Left kidney (tissue), 8 donors: ENCODE measurements at places on chromosomes 5 and 9.

DNA sequence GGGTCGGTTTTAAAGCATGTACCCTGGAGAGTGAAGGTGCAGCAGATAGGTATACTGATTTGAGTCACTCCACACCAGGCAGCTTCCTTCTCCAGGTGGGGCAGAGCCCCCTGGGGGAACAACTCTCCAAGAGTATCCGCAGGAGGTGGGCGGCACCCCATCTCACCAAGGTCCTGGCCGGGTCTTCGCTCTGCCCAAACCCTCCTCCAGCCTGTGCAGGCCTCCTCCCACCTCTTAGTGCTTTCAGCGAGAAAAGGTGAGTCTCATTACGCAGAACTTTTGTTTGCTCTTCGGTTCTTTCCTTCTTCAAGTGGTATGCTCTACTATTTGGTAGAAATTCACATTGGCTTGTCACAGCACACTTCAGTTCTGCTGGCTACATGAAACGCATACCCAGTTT, 13.7 kb downstream of the SPACA9 start:
- no peak for DNase-seq

DNA sequence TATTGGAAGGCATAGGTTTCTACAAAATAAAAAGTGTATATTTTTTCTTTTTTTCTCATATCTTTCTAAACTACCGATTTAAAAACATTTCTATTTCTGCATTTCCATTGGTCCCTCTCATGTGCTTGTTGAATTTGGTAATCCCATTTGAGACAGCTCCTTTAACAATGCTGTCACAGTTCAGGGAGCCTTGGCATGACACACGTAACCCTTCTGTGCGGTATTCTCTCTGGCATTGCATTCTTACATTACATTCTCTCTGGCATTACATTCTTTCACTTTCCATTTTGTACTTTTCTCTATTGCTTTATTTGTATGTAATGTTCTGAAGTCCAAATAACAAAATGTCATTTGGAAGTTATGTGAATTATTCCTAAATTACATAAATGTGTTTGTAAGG, 150.7 kb upstream of the RASGRF2 start:
- no peak for DNase-seq

DNA sequence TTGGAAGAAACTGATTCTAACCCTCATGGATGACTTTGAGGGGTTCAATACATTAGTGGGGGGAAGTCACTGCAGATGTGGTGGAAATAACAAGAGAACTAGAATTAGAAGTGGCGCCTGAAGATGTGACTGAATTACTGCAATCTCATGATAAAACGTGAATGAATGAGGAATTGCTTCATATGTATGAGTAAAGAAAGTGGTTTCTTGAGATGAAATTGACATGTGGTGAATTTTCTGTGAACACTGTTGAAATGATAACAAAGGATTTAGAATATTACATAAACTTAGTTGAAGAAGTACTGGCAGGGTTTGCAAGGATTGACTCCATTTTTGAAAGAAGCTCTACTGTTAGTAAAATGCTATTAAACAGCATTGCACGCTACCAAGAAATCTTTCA, 113.0 kb downstream of the UGCG start:
- no peak for DNase-seq

GRCh38 chr5:71996789-71997188, 110.5 kb upstream of the MAP1B start:
- DNase-seq = no peak

DNA sequence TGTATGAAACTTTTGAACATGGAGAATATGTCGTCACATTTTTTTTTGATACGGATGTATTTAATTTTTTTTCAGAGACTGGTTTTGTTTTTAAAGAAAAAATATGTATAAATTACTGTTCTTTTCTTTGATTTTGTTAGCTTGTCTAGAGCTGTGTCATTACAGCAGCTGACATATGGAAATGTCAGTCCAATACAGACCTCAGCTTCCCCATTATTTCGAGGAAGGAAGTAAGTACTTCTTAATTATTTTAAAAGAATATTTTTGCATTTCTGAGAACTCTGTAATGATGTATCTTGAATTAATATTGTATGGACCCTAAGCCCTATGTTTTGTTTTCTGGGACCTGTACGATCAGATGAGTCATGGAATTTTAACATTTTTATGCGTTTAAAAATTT, 7.6 kb downstream of the TENT2 start:
- DNase-seq = no peak

DNA sequence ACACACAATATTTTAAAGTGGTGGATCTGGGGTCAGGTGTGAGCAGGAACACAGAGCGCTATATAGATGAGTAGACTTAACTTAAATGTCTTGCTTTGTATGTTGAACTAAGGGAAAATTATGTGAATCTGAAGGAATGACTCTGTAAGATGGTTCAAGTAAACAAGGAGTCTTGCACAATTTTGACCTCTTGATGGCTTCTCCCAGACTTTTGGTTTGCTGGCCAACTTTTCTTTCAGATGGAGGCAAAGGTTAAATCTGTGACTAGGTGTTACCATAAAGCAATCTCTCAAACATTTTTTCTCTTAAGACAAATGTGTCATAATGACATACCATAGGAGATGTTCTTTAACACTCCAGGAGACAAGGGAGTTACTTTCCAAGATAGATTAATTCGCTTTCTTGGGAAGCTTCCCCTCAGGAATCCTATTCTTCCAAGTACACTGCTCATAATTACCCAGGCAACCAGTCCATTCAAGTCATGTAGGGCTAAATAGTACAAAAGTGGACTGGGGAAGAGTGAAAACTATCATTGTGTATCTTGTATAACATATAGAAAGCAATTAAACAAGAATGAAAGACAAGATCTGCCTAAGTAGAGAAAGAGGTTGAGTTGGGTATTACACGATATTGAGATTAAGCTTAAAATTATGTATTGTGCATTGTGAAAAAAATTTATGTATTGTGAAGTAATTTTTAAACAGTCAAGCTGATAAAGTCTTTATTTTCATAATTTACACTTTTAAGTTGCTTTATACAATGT, 60.3 kb upstream of the SLC27A6 start:
- no peak for DNase-seq

GRCh38 chr5:74864823-74865222, 1.4 kb downstream of the FAM169A start:
- DNase-seq = no peak

GRCh38 chr9:132597073-132597775, 14.8 kb downstream of the BARHL1 start:
- DNase-seq = no peak

GRCh38 chr5:180090098-180090768, 18.7 kb upstream of the RNF130 start:
- DNase-seq = peak; percentile 78

DNA sequence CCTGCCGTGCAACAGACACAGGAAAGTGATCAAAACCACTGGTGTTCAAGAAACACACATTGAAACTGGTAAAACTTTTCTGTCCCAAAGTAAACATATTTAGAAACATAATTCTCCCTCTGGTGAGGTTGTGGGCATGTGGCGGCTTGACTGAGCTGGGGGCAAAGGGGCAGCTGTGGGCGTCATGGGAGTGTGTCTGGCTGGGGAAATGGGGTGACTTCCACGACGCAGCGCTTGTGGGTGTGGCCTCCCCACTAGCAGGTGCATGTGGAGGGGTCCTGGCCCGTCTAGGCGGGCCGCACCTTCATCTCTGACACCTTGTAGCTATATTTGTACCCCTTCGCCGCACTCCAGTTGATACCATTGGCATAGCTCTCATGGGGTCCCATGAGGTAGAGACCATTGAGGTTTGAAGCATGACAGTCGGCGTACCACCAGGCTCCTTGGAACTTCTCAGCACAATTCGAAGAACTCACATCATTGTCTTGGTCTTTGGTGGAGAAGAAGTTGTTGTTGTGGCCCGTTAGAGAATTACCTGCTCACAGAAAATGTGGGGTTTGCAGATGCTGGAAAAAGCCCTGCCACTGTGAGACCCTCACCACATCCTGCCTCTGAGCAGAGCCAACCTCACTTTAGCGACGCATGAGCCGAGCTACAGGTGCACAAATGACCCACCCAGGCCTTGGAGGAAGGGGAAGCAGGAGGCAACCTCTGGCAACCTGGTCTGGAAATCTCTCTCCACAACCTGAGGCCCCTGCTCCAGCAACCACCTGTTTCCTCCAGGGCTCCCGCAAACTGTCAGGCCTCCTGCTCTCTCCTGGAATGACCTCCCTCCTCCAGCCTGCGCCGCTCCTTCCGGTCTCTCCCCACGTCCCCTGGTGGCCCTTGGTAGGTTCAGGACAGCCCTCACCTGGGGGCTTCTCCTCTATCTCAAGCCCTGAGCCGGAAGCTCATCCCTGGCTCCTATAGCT, 7.9 kb downstream of the FCN1 start:
- DNase-seq = no peak

DNA sequence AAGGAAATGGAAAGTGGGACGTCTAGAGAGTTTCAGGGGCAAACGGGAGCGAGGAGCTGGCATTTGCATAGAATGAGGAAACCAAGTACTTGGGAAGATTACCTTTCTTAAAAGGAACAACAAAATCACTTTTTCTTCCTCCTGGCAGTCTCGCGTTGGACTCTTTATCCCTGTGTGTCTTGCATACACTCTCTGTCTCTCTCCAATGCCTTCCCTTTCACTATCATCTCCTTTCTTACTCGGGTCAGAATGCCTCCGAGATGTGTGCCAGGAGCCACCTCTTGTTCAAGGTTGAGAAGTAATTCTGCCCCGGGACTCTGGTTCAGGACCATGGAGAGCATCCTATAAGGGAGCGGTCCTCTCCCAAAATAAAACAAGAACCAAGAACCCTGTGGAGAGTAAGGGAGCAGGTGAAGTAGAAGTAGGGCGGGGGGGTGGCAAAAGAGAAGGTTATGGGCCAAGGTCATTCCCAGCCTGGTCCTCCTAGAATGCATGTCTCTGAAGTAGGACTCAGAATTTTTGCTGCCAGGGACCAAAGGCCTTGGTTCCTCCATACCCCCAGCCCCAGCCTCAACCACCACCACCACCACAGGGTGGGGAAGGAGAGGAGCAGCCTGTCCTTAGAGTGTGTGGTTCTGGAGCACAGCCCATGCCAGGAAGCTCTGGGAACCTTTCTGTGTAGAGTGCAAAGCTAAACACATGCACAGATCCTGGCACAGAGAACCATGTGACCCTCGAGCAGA, 72.1 kb upstream of the ARAP3 start:
- DNase-seq = peak; percentile 72

DNA sequence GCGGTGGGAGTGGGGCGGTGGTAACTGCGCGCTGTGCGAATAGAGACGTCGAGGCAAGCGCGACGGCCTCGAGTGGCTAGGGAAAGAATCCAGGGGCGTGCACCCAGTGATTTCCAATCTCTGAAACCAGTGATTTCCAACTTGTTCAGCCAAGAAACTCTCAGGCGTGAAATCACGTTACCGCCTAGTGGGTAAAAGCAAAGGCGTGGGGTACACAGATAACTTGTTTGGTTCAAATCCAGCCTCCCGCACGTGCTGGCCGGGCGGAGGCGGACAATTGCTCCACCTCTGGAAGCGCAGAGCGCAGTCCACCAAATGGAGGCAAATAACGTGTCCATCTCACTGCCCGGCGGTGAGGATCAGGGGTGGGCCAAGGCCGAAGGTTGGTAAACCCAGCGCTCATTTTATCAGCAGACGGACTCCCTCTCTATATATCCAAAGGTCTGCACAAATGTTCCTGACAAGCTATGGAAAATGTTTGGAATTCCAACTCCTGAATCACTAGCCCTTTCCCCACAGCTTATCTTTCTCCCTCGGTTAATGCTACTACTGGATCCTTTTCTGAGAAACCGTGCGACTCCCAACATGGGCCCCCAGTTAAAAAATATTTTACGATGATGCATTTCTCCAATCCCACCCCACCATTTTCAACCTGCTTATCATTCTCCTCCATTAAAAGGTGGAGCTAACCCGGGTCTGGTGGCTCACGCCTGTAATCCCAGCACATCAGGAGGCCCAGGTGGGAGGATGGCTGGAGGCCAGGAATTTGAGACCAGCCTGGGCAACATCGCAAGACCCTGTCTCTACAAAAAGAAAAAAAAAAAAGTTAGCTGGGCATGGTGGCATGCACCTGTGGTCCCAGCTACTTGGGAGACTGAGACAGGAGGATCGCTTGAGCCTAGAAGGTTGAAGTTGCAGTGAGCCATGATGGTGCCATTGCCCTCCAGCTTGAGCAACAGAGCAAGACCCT, 950 bp upstream of the FNBP1 start:
- DNase-seq = peak; percentile 39

DNA sequence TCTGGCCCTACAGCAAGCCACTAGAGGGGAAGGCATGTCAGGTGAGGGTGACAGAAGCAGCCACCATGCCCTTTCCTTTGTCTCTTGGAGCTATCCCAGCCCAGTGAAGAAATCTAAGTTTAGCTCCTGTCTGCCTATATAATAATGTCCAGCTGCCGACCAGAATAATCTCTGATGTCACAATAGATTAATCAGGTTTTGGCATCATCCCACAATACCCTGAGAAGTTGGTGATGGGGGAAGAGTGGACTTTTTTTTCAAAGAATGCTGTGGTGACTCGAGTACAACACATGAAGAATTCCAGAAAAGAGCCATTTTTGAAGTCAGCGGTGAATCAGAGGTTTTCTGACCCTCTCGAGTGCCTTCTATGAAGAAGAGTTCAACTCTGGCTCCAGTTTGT, 1.7 kb upstream of the TSLP start:
- no peak for DNase-seq

DNA sequence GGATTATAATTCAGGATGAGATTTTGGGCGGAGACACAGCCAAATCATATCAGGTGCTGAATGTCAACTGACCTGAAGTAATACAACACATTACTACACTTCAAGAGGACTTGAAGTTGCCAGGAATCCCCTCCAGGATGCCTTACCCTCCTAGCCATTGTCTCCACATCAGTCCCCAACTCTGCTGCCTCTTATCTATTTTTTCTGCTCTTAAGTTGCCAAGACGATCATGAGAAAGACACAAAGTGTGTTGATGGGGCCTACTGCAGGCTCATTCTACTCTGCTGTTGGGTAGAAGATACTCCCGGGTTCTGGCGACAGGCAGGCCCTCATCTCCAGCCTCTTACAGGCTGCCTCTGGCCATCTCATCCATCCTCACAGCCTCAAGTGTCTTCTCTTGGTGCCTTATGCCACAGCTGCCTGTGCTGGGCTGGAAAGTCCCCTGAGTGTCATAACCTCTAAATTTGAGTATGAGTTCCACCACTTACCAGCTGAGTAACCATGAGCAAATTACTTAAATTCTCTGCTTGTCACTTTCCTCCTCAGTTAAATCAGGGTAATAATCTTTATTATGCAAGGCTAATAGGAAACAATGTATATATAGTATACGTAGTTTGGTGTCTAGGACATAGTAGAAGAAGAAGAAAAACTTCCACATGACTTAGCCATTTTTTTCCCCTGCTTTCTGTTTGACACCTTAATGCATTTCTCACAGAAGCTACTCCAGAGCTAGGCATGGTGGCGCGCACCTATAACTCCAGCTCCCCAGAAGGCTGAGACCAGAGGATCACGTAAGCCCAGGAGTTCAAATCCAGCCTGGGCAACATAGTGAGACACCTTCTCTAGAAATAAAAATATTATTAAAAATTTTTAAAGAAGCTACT, 73.0 kb upstream of the SNX2 start:
- no peak for DNase-seq

- no peak for DNase-seq
Observed at GRCh38 chr9:124202447-124202971, 55.2 kb upstream of the NEK6 start.

DNA sequence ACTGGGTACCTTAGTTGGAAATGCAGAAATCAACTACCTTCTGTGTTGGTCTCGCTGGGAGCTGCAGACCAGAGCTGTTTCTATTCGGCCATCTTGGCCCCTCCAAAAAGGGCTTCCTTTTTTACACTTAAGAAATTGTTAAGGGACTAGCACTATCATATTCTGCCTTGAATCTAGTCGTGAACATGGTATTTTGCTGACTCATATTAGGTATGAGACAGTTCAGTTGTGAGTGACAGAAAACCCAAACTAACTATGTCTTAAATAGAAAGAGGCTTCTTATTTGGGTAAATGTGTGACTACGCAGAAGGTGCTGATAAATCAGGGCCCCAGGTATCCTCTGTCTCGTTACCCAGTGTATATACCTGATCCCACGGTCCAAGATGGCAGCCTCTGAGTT, 298.2 kb downstream of the EDIL3 start:
- no peak for DNase-seq
